ENCODE measurements at places on chromosomes 3 and 15. TPM values are rescaled to one million over a fixed set of nuclear protein-coding genes. Genes with fewer than 3 reads are reported as not detected.

ACOX2 gene
- polyA plus RNA-seq, result 0.74 TPM

DAZL gene
- polyA plus RNA-seq, result not detected

DNA sequence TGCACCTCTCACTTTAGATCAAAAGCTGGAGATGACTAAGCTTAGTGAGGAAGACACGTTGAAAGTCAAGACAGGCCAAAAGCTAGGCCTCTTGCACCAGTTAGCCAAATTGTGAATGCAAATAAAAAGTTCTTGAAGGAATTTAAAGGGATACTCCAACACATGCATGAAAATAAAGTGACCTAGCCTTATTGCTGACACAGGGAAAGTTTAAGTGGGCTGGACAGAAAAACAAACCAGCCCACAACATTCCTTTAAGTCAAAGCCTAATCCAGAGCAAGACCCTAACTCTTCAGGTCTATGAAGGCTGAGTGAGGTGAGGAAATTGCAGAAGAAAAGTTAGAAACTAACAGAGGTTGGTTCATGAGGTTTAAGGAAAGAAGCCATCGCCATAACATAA lies 100.6 kb upstream of the PSMD6 start:
- DNase-seq, result no peak

GRCh38 chr15:71434774-71435173 lies 319.5 kb downstream of the THSD4 start:
- DNase-seq, result no peak

DNA sequence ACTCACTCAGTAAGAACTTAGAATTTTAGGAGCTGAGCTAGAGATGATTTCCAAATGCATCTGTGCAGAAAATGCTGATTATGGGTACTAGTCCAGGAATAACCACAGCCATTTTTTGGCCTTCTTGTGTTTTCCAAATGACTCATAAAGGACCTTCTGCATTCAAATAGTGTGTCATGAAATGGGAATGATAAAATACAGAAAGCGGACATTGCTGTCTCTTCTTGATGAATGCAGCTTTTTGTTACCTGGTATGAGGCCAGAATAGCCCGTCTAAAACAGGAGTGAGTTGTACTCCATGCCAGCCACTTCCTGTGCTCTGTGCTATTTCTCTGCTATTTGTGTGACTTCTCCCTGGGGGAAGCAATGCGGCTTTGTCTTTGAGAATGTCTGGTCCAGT lies 20.5 kb upstream of the FRMD5 start:
- peak; percentile 94 for DNase-seq

TRPM1 gene
- polyA plus RNA-seq, result not detected

DNA sequence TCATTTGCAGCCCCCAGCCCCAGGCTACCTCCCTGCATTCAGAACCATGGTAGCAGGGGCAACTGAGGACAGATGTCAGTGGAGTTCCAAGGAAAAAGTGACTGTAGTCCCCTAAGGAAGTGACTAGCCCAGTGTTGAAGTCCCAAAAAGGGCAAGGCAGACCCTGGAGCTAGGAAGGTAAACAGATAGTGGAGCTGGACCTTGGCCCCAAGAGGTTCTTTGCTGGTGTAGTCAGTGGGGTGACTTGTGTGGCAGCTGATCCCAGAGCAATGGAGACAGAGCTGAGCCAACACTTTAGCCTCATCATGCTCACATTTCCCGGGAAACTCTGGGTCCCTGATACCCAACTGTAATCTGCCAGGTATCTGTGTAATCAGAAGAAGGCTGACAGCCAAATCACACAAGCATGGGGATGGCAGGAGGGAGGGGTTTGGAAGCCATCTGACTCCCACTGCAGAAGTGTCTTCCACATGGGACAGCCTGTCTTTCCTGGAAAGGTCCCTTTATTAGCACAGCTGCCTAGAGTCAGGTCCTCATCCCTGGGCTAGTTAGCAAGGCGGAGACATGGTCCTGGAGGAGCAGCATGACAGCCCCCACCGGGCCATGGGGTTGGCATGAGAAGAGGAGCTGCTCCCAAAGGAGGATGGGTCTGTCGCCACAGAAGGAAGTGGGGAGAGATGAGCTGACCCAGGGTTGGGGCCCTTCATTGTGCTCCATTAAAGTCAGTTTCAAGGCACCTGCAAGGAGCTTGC lies 39.8 kb downstream of the PXYLP1 start:
- no peak for DNase-seq
